ENCODE measurements at places on chromosomes 3 and 15.

- DNase-seq: no peak
Measured at GRCh38 chr15:81189583-81190283, 6.9 kb upstream of the IL16 start.

DNA sequence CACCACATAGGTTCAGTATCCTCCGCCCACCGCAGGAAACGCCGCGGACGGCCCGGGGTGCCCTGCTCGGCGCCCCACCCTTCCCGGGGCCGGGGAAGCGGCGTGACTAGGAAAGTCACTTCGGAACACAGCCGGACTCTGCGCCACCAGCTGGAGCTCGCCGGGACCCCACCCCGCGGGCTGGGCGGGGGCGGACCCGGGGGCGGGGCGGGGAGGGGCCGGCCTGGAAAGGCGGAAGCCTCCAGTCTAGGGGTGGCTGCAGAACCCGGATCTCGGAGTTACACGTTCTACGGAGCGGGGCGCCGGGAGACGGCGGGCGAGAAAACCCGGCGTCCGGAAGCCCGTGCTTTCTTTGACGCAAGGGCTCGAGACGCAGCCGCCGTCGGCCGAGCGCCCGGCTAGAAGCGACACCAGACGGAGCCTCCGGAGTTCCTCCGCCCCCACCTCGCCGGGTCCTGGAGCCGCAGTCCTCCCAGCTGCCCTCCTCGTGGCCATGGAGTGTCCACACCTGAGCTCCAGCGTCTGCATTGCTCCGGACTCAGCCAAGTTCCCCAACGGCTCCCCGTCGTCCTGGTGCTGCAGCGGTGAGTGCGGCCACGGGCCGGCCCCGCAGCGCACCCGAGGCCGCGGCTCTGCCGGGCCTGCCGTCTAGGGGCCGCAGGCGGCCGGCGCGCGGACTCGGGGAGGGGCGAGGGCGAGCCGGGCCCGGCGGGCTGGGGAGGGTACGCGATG, at the start of gene USP3:
USP3 (plus strand) TSS at position 347 of the 732 bp plus-strand sequence; CDS start at position 494, 147 bp downstream.
- peak; percentile 93 for DNase-seq

- no peak for DNase-seq
Measured at GRCh38 chr15:26571346-26571745, 201.5 kb downstream of the GABRB3 start.

DNA sequence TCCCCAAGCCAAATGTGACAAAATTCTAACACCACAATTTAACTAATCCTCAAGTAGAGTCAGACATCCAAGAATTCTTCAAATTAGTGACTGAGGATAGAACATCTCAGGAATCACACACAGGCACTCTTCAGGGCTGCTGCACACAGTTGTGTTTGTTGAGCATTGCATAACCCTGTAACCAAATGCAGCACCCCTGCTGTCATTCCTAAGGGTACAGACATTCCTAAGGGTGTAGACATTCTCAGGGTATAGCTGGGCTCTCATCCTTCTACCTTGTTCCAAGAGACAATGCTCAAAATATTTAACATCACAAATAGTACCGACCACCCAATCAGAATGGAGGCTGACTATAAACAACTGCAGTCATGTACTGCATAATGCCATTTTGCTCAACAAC, 107.1 kb upstream of the UBE2E2 start:
- DNase-seq: no peak

DNA sequence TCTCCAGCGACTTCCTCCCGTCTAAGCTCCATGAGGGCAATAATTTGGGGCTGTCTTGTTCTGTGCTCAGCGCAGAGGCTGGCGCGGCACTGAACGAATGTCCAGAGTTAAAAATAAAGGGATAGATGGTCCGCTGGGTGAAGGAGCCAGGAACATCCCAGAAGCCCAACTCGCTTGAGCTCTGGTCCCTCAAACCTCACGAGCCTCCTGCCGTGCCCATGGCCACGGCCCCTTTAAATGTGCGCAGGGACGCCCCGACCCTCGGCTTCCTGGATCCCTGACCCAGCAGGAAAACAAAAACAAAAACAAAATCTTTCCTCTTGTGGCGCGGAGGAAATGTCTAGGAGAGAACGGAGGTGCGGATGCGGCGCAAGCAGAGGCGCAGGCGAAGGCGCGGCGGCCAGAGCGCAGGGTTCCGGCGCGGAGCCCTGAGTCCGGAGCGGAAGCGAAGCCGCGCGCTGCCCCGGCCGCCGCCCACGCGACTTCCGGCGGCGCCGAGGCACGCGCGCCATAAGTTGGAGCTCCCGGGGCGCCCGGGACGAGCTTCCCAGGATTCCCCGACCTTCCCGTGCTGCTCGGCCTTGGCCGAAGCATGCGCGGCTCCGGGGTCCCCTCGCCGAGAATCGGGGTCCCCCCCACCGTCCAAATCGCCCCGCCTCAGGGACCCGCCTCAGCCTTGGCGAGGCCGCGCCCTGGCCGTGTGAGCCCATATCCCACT, 52.9 kb upstream of the WNT7A start:
- DNase-seq: no peak

DNA sequence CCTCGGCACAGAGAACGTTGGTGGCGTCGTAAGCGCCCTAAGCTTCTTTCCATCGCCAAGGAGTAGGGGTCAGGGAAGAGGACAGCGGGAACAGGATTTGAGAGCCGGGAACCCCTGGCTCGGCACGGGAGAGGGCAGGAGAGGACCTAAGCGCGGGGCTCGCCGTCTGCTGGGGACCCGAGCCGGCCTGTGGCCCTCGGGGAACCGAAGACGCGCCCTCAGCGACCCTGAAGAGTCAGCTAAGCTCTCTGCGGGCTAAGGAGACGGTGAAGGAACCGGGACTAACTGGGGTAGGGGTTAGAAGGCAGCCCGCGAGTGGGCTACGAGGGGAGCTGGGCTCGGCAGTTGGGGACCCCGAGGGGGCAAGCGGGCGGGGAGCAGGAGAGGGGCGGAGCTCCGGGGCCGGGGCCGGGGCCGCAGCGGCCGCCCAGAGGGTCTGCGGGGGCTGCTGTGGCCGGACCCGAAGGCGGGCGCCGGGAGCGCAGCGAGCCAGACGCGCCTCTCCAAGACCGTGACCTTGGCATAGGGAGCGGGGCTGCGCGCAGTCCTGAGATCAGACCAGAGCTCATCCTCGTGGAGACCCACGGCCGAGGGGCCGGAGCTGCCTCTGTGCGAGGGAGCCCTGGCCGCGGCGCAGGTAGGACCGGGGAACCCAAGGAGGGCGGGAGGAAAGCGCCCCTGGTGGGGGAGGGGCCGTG, 574 bp downstream of the CASR start:
- no peak for DNase-seq

DNA sequence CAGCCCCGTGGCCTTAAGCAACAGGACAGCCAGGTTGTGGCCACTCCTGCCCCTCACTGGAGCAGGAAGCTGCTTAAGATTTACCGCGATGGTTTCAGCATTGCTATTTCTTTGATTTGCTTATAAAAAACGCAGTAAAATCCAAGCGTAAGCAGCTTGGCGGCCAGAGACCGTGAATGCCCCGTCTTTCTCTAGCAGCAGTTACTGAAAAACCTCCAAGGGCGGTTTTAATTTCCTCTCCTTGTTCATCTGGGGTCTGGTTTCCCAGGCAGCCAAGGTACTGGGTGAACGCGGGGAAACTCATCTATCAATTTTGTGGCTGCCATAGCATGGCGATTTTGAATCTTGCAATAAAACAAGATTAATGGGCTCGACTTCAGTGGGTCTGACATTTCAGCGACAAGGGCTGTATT, 130.3 kb downstream of the MINAR1 start:
- no peak for DNase-seq

DNA sequence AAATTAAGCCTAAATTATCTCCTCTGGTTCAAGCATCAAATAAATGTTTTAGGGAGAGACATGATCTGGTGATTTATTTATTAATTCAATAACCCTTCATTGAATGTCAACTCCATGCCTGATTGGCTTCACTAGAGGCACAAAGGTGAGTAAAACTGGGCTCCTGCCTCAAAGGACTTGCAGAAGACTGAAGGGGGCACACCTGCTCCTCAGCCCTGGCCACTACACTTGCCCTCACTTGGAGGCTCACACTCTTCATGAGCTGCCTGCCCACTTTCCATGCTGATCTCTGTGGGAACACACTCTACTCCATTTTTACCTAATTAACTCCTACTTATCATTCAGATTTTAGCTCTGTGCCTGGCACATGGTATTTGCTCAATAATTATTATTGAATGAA, 84.4 kb upstream of the KCNMB2 start:
- no peak for DNase-seq

DNA sequence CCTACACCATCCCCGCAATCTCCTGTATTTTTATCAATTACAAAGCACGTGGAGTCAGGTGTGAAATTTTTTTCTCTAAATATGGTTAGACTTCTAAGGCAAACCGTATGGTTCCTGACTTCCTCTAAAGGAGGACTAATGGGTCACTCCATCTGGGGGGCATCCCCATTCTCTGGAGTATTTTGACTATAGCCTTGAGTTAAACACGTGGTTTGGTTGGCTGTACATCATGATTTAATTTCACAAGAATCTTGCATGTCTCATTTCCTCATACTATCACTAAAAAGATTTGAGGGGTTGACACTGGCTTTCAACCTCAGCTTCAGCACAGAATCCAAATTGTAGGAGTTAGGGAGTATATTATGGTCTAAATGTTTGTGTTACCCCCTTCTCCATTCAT, 25.3 kb upstream of the ZNF770 start:
- DNase-seq: no peak

- DNase-seq: no peak
Measured at GRCh38 chr3:17749705-17750293, 7.4 kb upstream of the TBC1D5 start.

GRCh38 chr15:52661909-52662308, 17.3 kb downstream of the ATOSA start:
- DNase-seq: no peak

DNA sequence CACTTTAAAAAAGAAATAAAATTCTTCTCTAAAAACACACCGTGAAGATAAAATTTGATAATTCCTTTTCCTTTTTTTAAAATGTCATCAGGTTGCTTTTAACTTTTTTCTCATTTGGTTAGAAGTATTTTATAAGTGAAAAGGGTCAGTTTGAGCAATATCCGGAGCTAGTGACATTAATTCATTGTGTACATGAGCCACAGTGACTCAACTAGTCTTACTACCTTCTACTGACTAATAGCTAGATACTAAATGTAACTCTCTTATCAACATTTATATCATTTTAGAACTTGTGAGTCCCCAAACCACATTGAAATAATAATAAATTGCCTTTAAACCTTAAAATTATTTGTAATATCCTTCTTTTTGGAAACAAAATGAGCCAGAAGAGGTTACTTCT, 101.2 kb upstream of the ZBTB20 start:
- no peak for DNase-seq

- no peak for DNase-seq
Measured at GRCh38 chr3:43214616-43215015, 71.7 kb upstream of the SNRK start.

DNA sequence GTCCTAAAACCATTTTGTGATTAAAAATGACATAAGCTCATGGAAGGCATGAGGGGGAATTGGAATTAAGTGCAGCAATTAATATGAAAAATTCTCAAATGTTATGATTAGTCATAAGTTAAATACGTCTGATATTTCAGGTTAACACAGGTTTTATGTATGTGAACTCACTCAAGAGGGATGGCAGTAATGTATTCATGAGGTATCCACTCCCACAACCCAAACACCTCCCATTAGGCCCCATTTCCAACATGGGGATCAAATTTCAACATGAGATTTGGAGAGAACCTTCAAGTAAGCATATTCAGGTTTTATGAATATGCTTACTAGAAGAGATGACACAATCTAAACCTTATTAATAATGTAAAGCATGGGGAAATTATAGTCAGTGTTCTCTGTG, 41.6 kb upstream of the IL20RB start:
- DNase-seq: no peak

DNA sequence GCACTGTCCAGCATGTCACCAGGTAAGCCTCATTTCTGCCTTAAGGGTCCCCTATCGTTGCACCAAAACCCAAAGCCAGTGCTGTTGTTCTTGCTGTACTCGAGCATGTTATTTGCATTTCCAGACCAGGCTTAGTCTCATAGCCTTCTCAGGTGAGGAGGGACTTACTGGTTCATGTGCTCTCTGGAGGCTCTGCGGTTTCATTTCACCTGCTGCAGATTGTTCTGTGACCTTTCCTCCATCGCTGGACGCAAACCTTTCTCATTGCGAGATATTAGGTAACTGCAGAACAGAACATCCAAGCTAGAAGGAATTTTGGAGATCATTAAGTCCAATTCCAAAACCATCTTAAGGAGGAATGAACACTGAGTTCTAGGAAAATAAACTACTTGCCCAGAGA, 187.3 kb upstream of the BCL6 start:
- DNase-seq: no peak

DNA sequence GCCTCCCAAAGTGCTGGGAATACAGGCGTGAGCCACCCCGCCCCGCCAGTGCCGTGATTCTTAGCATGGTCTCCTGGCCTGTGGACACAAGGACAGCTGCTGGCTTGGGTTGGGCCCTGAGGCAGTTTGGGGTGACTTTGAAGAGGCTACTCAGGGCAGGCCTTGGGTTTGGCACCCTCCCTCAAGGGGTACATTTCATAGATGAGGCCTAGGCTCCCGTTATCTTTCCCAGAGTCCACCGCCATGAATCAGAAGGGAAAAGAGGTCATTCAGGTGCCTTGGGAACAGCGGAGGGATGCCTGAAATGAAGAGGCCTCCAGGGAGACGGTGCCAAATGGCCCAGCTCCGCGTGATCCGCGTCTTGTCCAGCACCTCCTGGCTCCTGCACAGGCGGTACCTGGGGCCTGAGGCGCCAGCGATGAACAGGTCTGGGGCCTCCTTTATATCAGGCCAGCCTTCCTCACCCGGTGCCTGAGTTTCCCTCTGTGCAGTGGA, 9.3 kb downstream of the GNAI2 start:
- DNase-seq: no peak

DNA sequence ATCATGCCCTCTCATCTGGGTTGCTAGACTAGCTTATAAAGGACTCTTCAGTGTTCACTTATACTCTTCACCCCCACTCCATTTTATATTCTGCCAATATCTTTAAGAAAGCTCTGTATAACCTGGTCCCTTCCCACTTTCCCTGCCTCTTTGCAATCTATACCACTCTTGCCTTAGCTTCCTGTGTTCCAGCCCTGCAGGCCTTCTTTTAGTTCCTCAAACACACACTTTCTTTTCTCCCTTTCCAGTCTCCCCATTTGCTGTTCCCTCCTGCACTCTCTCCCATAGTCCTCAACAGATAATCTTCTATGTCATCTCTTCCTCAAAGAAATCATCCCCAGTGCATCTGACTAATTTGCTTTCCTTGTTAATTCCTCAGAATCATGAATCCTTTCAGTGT, 28.7 kb downstream of the SENP8 start:
- no peak for DNase-seq
